Activated effector memory CD4-positive, alpha-beta T cell treated with anti-CD3 and anti-CD28 coated beads, Interleukin-2, amount 50 U/mL, for 16 hours (primary cell): ENCODE measurements at places on chromosomes 12 and 14.

DNA sequence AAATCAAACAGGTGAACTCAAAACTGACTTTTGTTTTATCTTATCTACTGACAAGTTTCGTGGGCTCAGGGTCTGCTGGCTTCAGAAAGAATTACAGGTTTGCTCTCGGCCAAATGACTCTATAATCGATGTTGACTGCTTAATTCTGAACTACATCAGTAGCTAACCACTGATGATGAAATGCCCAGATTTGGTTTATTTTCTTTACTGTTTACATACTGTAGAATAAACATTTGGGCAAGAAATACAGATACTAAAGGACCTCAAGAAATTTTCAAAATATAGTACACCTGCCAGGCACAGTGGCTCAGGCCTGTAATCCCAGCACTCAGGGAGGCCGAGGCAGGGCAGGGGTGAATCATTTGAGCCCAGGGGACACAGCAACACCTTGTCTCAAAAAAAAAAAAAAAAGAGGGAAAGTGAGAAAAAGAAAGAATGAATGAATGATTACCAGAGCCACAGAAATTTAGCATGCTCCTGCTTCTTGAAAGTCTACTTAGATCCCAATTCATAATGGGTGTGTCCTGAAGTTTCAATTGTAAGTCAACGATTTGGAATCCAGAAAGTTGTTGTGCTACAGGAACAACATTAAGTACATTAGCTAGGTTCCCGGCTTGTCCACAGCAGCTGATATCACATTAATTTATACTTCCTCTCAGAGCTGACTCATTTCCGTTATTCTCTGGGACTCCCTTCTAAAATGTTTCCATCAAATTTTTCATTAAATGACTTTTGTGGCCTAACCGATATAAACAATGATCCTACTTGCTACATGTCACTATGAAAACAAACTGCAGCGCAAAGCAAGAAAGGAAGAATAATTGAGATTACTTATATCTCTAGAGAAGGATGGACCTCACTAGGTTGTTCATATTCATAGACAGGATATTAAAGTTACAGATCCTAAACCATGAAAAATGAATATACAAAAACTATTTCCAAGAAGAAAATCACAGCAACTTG is 134.3 kb downstream of the MED13L start:
- no peak for DNase-seq

DNA sequence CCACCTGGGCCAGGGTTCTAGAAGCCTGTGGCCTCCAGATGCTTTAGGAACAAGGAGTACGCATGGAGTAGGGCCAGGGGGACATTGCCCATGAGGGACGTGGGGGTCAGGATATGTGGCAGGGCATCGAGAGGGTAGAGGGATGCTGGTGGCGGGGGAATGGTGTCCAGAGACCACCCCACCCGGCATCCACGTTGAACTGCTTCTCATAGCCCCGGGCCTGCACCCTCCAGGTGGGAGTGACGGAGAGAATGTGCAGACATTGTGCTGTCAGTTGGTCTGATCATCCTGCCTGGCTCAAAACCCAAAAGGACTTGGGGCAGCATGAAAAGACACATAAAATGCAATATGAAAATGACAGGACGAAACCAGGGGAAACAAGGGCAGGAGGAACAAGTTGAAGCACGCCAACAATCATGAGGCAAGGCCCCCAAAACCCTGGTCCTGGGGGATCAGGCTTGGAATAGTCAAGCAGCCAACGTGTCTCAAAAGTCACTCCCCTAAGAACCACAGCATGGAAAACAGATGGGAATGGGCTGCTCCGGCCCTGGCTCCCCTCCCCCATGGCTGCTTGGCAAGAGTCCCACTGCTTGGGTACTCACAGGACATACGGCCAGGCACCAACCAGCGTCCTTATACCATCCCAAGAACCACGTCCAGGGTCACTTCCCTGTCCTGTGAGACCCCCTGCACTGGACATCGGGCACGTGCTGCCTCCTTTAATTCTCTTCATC is 117.9 kb downstream of the DICER1 start:
- peak; percentile 37 for DNase-seq

- DNase-seq: no peak
Observed at GRCh38 chr14:31083781-31084180, 57.6 kb upstream of the STRN3 start.

GRCh38 chr12:109611223-109611622 is 37.6 kb downstream of the MVK start:
- DNase-seq: no peak

GRCh38 chr14:101620031-101620788 is 58.9 kb downstream of the DIO3 start:
- DNase-seq: no peak
